Renal cortex interstitium (tissue), 15 donors: ENCODE measurements at places on chromosomes 1 and 21.
A peak's percentile ranks its signal among the peaks of the same experiment; 100 is the strongest.

- DNase-seq: no peak
Observed at GRCh38 chr1:21706151-21706835, 37.1 kb upstream of the RAP1GAP start.

DNA sequence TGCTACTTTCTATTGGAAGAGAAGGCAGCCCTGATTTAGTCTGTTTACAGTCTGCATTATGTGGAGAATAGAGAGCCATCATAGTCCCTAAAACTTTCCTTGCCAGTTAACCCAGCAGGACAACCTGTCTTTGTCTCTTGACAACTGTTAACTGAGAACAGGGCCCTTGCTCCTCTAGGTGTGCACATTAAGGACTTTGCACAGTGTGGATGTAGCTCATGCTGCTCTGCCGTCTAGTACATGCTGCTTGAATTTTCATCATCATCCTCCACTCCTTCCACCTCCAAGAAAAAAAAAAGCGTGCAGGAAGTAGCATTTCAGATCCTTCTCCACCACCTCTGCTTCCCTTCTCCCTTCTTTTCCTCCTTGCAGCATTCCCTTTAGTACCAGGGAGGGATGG, 91.5 kb downstream of the PBX1 start:
- DNase-seq: no peak

- peak; percentile 61 for DNase-seq
Observed at GRCh38 chr1:165129568-165130164, 226.8 kb downstream of the LMX1A start.

GRCh38 chr1:23247276-23247675, 30.0 kb upstream of the HTR1D start:
- DNase-seq: no peak

- DNase-seq: no peak
Observed at GRCh38 chr1:70084314-70084915, 121.0 kb downstream of the LRRC40 start.
